Neuronal stem cell (in vitro differentiated cells): ENCODE measurements at places on chromosomes 3 and 15.

DNA sequence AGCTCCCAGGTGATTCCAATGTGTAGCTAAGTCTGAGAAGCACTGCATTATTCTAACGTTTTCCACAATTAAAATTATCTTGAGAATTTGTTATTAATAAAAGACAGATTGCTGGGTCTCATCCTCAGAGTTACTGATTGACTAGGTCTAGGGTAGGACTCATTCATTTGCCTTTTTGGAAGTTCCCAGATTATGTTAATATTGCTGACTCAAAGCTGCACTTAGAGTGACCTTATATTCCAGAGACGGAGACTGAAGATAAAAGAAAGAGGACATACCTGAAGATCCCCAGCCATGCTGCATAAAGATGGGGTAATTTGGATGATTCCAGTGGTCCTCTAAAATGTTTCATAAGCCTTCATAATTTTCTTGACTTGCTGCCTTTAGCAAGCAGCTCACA, 81.8 kb downstream of the PLSCR2 start:
- DNase-seq: no peak

DNA sequence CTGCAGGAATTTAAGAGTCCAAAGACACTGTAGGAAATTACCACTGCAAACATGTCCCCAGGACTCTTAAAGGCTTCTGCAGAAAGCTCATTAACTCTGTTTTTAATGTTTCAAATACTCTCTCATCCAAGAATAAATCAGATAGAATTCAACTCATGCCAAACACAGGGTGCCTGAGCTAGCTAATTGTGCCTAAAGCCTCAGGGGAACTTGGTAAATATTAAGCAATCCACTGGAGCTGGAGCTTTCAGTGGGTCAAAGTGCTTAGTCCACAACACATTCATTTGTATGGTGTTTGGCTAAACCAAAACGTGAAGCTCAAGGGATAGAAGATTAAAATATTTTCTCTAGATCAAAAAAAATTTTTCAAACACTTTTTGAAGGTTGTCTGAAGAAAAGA, 131.4 kb downstream of the THRB start:
- DNase-seq: no peak

- no peak for DNase-seq
Measured at GRCh38 chr3:28978092-28978491, 302.8 kb upstream of the RBMS3 start.

- DNase-seq: no peak
Measured at GRCh38 chr3:195080571-195081151, 190.3 kb downstream of the XXYLT1 start.

GRCh38 chr3:66762916-66763693, 235.0 kb upstream of the KBTBD8 start:
- no peak for DNase-seq

GRCh38 chr3:30131191-30131590, 475.2 kb upstream of the TGFBR2 start:
- no peak for DNase-seq

DNA sequence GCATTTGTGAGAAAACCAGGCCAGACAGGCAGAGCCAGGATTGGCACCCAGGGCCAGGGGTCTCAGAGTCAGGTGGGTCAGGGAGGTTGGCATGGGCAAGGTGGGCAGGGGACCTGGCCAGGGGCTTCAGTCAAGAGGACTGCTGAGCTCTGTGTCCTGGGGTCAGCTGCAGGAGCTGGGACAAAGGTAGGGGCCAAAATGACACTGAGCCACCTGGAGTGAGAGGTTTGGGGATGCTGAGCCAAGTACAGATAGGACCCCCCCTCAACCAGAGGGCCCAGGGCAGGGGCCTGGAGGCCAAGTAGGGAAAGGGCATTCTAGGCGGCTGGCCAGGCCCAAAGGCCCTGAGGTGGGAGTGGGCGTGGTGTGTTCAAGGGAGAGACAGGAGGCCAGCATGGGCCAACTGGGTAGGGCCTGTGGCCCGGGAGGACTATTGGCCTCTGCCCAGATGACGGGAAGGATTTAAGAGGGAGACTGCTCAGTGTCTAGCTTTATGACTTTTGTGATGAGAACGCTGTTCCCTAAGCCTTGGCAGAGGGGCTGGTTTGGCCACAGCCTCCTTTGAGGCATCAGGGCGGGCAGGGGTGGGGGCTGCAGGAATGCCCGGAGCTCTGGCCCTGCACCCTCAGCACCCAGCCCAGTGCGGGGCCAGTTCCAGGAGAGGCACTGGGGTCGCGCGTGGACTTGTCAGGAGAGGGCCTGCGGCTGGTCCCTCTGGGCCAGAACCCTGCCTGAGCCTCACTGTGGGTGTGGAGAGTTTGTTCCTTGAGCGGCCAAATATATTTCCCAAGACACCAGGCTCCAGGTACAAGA, 3.1 kb downstream of the CFAP100 start:
- no peak for DNase-seq

DNA sequence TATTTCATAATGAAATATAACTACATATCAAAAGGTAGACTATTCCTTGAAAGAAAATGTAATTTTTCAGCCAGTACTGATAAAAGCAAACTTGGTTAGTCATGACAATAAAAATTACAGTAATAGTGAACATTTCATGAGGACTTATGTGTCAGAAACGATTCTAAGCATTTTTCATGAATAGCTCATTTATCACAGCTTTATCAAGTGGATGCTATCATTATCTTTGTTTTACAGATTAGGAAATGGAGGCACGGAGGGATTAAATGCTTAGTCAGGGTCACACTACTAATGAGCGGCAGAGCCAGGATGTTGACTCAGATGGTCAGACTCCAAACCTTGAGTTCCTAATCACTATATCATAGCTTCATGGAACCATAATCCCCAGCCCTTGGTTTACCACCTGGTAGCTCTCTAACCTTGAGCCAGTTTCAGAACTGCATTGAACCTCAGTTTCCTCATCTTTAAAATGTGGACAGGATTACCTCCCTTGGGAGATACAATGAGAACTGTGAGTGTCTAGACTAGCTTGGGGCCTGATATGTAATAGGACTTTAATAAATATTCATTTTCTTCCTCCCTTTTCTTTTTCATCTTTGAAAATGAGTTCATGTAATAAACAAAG, 85.4 kb downstream of the TNIK start:
- DNase-seq: no peak

- DNase-seq: no peak
Measured at GRCh38 chr3:108959017-108959416, 5.3 kb upstream of the GUCA1C start.

- no peak for DNase-seq
Measured at GRCh38 chr3:38516669-38517068, 20.5 kb downstream of the EXOG start.

GRCh38 chr15:65066635-65067316, 1.0 kb downstream of the RASL12 start:
- DNase-seq: no peak
